ENCODE measurements at places on chromosomes 6 and 20. TPM values are rescaled to one million over a fixed set of nuclear protein-coding genes. Genes with fewer than 3 reads are reported as not detected.

The CCDC28A gene
- polyA plus RNA-seq, result 7.4 TPM

The VGLL2 gene
- polyA plus RNA-seq, result not detected

The ALDH8A1 gene
- polyA plus RNA-seq, result 0.08 TPM

The SLC35D3 gene
- not detected for polyA plus RNA-seq

The CTCFL gene
- not detected for polyA plus RNA-seq

The SMIM28 gene
- polyA plus RNA-seq, result not detected
